ENCODE measurements at places on chromosomes 12 and 14.
A peak's percentile ranks its signal among the peaks of the same experiment; 100 is the strongest.

DNA sequence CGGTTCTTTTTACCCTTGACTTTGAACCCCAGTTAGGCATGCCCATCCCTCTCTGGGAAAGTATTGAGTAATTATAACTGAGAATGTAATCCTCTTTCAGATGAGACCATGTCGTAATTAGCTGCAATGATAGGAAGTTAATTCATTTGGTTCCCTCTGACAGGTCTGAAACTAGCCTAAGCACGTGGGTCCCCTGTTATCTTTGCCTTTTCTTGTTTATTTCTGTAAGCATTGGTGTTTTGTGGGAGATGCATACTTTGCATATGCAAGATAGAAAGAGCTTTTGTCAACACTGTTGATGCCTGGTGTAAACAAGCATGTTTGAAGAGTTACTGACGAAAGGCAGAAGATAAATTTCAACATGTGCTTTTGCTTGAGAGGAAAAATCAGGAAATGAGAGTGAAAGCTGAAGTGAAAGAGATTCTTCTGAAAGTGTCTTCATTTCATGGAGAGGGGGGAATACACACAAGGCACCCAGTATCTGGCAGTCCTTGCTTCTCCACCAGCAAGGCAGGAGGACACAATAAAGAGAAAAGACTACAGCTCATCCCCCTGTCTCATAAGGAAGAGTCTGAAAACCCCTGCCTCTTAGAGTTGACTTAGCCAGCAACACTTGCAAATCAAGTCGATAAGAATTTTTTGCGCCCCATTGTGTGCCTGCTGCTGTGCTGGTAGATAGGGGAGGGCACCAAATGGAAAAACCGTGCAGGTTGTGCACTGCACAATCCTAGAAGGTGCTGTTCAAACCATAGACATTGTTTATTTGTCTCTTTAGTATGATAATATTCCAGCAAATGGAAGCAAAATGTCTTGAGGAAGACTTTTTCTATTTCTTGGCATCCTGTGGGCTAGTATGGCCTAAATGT is 77.8 kb downstream of the SLC24A4 start:
- DNase-seq, result no peak

DNA sequence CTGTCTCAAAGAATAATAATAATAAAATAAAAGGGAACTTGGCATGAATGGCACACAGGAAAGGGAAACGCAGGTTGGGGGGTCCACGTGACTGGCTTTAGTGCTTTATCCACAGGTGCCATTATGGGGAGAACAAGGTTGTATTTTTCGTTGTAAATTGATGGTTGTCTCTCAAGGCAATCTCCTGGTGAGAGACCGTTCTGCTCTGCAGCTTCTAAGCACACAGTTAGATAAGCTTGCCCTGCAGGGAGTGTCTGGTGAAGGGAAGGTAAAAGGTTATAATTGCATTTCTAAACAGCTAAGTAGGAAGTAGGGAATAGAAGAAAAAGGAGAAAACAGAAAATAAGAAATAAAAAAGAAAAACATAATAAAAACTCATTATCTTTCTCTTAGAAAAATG is 69.1 kb upstream of the CPSF6 start:
- DNase-seq, result no peak

DNA sequence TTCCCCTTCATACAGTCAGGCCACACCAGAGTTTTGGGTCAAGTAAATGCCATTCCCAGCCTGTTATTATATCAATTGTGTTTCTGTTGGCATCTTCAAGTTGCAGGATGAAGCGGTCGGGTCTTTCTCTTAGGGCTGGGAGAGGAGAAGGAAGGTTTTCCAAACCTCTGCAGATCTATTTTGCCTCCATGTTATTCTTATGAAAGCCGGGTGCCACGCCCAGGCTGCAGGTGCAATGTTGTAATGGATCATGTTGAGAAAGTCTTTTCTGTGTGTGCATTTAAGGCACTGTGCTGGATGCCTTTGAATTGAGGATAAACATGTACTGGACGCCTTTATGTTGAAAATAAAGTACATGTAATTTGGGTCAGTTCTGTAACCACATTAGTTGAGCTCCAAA is 164.4 kb upstream of the HIF1A start:
- DNase-seq, result peak; percentile 41

GRCh38 chr12:131166717-131167116 is 213.0 kb downstream of the ADGRD1 start:
- no peak for DNase-seq

- no peak for DNase-seq
Measured at GRCh38 chr12:125678589-125678993, 613.4 kb downstream of the AACS start.

- no peak for DNase-seq
Measured at GRCh38 chr14:65387628-65388027, 24.9 kb upstream of the FUT8 start.

DNA sequence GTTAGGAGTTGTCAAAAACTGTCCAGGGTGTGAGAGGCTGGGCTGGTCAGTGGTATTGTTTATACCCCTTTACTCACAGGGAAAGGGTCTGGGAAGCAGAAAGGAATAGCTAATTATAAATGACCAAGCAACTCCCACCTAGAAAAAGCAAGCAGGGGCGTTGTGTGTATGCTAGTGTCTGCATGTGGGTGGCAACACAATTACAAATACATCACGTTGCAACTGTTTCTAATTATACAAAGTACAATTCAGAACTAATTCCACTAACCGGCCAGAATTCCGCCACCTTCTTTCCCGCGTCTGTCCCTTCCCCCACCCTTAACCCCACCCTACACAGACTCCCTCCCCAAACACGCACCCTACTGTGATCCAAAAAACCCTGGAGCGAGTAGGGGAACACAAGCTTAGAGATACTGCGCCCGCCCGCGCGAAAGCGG is 2.2 kb downstream of the DPF3 start:
- no peak for DNase-seq

DNA sequence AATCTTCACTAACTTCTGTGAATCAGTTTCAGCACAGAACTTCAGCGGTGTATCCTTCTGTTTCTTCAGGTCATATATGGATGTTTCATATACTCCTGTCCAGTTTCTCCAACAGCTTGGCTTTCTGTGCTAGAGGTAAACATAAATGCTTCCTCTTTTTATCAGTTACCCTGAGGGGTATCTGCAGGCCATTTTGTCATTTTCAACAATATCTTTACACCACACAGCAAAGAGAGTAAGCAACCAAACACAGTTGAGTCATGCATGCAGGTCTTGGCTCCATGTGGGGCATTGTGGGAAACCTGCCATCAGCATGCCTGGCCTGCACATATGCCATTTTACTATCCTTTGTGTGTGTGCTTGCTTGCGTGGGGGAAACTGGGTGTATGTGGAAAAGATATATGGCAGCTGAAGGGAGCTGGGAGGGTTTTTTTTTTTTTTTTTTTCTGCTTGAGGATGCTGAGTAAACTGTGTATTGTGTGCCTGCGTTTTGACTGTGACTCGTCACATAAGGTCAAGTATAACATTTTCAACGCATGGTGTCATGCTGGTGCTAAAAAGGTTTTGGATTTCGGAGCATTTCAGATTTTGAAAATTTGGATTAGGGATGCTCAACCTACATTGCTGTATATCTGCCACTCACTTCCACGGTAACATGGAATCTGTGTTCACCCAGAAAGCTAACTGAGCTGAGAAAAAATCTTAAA is 56.1 kb upstream of the YARS2 start:
- no peak for DNase-seq

GRCh38 chr12:80565271-80565670 is 121.2 kb downstream of the PTPRQ start:
- DNase-seq, result no peak

GRCh38 chr12:109695961-109696461 is 17.6 kb upstream of the FAM222A start:
- no peak for DNase-seq

DNA sequence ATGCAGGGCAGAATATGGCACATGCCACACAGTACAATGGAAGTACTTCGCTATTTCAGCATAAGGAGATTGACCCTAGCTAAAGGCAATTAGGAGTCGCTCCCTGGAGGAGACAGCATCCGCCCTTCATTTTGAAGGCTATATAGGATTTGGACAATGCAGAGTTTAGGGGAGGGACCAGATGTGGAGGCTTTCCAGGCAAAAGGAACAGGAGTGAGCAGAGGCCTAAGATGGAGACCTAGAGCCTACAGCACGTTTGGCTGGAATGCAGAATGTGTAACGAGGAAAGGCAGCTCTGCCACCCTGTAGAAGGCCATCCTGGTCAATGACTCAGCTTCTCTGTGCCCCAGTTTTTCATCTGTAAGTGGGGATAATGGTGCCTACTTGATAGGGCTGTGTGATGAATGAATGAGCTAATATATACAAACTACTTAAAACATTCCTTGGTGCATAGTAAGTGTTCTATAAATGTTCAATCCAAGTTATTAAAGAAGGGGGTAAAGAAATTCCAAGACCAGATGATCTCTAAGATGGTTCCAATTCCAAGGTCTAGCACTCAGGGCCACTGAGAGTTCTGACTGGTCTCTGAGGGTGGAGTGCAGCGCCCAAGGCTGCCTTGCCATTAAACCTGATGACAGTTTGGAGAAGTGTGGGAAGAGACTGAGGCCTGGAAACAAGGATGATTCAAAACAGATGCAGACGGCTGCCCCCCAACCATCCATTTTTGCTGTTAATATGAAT is 54.3 kb upstream of the FRMD6 start:
- no peak for DNase-seq

GRCh38 chr14:104094709-104095425 is 9.4 kb downstream of the ASPG start:
- DNase-seq, result peak; percentile 81

DNA sequence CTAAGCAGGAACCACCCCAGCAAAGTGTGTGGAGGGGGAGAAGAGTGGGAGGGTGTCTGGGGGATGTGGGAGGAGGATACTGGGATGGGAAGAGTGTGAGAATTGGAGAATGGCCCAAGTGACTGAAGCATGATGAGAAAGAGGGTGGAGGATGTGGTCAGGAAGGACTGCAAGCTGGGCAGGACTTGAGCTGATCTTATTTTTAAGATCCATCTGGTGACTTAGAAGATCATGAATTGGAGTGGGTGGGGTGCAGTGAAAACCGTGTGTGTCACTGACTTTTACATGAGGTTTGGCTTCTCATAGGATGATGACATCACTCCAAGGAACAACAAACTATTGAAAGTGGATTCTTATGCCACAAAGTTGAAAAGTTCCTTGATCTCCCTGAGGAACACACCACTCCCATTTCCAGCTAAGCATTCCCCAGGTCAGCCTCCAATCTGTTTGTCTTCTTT is 287.5 kb downstream of the GALC start:
- DNase-seq, result no peak

DNA sequence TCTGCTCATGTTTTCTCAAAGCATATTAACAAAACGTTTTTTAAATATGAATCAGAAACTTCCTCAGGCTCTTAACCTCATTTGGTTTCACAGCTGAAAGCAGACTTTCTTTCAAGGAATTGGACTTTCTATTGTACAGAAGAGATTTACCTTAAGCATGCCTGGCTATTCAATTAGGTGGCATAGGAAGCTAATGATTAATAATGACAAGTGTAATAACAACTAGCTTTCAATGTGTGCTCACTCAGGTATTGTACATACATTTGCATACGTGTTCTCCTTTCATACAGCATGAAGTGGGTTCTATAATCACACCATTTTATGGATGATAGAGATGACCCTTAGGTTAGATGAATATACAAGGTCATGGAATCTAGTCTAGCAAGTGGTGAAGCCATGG is 115.7 kb downstream of the ANO6 start:
- no peak for DNase-seq
